ENCODE measurements at places on chromosomes 11 and 22.

- no peak for DNase-seq
These were observed 47.0 kb upstream of the TIMP3 start for GRCh38 chr22:32754413-32755041.

DNA sequence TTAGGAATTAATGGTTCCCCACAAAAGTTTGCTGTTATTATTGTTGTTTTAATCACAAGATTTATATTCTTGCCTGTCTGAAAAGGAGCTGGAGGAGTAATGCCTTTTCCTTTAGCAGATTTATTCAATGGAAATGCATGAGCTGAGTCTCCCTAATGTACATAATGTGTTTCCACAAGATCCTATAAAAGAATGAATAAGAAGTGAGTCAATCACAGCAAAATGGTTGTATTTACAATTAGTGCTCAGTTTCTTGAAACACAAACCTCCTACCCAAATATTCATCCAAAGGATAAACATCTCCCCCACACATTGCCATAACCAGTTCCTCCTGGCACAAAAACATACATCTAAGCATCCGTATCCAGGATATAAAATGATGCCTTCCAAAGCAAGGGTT is 33.3 kb downstream of the ME3 start:
- DNase-seq = no peak

GRCh38 chr22:38304526-38304925 is 12.7 kb downstream of the CSNK1E start:
- DNase-seq = no peak

- no peak for DNase-seq
These were observed 569.0 kb upstream of the B3GAT1 start for GRCh38 chr11:134980819-134981710.

DNA sequence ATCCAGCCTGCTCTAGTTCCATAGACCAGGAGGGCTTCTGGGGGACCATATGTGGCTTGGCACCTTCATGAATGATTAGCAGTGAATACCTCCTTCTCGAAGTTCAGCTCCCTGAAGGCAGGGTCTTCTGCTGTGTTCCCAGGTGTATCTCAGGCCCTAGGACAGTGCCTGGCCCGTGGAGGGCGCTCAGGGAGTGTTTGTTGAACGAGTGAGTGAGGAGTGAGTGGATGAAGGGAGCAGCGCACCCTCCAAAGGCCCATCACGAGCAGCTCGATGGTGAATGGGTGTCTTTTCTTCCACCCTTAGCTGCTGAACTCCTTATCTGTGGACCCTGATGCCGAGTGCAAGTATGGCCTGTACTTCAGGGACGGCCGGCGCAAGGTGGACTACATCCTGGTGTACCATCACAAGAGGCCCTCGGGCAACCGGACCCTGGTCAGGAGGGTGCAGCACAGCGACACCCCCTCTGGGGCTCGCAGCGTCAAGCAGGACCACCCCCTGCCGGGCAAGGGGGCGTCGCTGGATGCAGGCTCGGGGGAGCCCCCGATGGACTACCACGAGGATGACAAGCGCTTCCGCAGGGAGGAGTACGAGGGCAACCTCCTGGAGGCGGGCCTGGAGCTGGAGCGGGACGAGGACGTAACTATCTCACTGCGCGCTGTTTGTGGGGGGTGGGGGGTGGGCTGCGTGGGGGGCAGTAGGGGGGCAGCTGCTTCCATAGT is 9.5 kb downstream of the ANO1 start:
- DNase-seq = no peak

Data from D341Med (cell line).